Neural cell (in vitro differentiated cells): ENCODE measurements at places on chromosomes 7 and 10. TPM values are rescaled to one million over a fixed set of nuclear protein-coding genes. Genes with fewer than 3 reads are reported as not detected.

The SPDYE16 gene
- 0.81 and 1.2 TPM in 2 replicates for polyA plus RNA-seq

The AGMO gene
- not detected in 2 replicates for polyA plus RNA-seq

The NAT16 gene
- 4.0 and 4.5 TPM in 2 replicates for polyA plus RNA-seq

The RASA4B gene
- 31.9 and 43.0 TPM in 2 replicates for polyA plus RNA-seq
